Amniotic epithelial cell (primary cell): ENCODE measurements at places on chromosomes 1 and 21.

- DNase-seq = peak; percentile 43
Measured at GRCh38 chr1:81414488-81415015, 386.2 kb upstream of the ADGRL2 start.

- no peak for DNase-seq
Measured at GRCh38 chr1:34739613-34740012, 15.2 kb upstream of the GJB5 start.

DNA sequence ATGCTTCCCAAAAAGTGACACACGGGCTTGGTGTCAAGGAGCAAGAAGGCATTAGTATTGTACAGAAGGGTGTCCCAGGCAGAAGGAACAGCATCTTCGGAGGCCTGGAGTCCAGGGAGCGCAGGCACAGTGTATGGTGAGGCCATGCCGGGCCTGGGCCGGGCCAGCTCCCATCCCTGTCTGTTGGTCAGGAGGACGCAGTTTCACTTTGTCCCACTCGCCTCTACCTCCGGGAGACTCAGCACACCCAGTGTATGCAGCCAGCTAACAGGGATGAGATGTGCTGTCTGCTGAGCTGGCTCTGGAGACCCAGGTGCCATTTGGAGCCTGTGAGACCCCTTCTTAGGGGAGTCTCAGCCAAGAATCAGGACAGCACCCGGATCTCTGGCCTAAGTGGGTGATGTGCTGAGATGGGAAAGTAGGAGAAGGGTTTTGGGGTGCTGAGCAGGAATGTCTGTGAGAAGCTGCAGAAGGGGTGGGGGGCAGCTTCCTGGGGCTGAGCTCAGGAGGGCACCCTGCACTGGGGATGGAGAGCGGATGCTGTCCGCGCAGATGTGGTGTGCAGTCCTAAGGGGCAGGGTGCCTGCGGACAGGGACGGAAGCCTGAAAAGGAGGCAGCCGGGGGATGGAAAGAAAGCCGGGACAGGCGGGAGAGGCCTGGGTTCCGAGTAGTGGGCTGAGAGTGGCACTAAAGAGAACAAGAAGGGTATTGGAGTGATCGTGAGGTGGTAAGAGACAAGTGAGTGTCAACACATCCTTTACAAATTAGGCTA, 25.7 kb downstream of the DMRTB1 start:
- no peak for DNase-seq

DNA sequence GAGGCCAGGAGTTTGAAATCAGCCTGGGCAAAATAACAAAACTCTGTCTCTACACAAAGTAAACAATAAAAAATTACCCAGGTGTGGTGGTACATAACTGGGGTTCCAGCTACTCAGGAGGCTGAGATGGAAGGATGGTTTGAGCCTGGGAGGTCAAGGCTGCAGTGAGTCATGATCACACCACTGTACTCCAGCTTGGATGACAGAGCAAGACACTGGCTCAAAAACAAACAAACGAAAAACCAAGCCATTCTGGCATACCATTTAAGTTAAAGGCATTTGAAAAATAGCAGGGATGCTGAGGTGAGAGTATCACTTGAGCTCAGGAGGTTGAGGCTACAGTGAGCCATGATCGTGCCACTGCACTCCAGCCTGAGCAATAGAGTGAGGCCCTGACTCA, 5.3 kb upstream of the ALDH9A1 start:
- no peak for DNase-seq

DNA sequence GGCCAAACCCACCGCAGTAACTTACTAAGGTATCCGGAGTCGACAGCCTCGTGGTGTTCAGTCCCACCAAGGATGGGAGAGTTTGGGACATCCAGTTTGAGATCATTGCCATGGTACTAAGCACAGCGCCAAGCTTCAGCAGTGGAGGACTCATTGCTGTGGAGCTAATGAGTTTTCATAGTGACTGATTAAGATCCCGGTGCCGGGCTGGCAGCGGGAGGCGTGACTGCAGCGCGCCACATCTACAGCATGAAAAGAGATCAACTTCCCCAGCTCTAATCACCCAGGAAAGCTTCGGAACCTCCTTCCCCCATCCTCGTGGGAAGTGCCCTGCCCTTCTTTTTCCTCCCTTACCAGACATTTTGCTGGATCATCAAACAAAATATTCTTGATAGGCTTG, 149.9 kb downstream of the OLFM3 start:
- no peak for DNase-seq

- DNase-seq = no peak
Measured at GRCh38 chr1:37794372-37795339, 1.0 kb downstream of the MANEAL start.

DNA sequence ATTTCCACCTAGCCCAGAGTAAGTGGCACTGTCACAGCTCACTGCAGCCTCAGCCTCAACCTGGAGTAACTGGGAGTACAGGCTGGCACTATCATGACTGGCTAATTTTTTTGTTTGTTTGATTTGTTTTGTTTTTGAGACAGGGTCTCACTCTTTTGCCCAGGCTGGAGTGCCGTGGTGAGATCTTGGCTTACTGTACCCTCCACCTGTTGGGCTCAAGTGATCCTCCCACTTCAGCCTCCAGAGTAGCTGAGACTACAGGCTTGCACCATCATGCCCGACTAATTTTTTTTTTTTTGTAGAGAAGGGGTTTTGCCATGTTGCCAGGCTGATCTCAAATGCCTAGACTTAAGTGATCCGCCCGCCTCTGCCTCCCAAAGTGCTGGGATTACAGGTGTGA, 2.5 kb downstream of the UCK2 start:
- DNase-seq = no peak

DNA sequence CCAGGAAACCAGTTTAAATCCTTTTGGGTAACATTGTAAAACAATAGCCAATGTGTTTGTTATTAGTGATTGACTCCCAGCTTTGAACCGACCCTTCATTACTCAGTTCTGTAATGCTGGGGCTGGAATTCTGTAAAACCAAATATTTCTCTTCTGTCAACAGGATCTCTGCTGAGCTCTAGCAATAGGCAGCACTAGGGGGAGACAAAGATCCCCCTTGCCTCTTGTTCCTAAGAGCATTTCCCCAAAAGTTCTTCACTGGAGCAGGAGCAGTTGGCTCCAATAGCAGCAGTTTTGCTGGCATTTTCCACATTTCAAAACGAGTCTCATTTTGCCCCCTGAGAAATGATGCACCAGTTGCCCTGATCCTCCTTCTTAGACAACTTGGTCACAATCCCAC, 1671.1 kb downstream of the MRPL39 start:
- no peak for DNase-seq

GRCh38 chr1:15028102-15028501, 125.4 kb upstream of the TMEM51 start:
- peak; percentile 21 for DNase-seq

- no peak for DNase-seq
Measured at GRCh38 chr1:1419813-1420653, 1.0 kb downstream of the ANKRD65 start.

DNA sequence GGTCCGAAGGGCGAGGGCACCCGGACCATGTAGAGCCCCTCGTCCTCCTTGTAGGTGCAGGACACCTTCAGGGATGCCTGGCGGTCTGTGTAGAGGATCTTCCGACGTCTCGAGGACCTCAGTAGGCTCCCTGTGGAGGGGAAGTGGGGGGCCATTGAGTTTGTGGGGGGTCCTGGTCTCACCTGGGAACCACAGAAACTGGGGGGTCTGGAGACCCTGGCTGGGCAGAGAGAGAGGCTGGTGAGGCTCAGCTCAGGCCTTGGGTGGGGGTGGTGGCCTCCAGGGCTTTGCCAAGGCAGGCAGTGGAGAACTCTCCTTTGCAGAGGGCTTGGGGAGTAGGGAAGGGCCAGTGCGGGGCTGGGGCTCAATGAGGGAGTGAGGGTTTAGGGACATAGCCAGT, 19.0 kb downstream of the MYOM3 start:
- DNase-seq = no peak

DNA sequence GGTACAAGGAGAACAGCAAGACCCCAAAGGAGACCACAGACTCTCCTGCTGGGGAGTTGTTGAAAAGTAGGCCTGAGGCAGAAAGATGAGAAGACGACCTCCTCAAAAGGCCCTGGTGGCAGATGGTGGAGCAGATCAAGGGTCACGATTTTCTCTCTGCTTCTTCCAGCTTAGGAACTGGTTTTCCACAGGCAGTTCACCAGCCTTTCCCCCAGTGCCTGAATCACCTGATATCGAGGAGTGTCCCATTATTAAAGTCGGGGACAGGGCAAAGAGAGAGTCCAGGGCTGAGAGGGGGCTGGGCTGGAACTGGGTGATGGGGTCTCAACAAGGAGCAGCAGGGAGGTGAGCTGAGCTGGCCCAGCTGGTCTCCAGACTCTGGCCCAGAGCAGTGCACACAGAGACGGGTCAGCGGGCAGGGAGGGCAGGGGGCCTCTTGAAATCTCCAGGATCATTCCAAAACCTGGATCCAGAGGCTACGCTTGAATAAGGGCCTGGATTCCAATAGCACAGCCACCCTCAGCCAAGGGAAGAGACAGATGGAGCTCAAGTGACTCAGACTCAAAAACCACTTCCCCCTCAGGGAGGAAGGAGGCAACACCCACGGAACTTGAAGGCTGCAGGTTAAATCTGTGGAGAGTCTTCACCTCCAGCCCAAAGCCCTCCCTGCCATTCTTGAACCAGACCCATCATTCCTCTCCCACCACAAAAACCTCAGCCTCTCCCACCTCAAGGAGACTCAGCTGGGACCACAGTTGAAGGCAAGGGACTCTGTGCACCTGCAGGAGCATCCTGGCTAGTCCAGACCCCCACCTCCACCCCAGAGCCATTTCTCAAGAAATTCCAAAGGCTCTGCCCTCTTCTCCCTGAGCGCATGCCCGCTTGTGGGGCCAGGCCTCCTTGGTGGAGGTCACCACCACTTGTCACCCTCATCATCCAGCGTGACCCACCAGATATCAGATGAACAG, at the start of gene S100A5:
TSS of gene S100A5 (minus strand) at position 541 of the 968 bp plus-strand sequence. CDS start 743 bp downstream, outside the sequence.
- DNase-seq = no peak
